CD4-positive, alpha-beta T cell (primary cell): ENCODE measurements at places on chromosomes 7 and 10.
A peak's percentile ranks its signal among the peaks of the same experiment; 100 is the strongest.

- no peak for DNase-seq
These were observed 161.8 kb upstream of the LAMB4 start for GRCh38 chr7:108291791-108292440.

GRCh38 chr10:49135575-49136313 lies 1.9 kb upstream of the FAM170B start:
- DNase-seq = no peak

- DNase-seq = no peak
These were observed 180.6 kb downstream of the CYP26A1 start for GRCh38 chr10:93254180-93254853.

GRCh38 chr7:121020249-121020988 lies 31.9 kb downstream of the CPED1 start:
- no peak for DNase-seq

- peak; percentile 20 for DNase-seq
These were observed 1.6 kb downstream of the BAMBI start for GRCh38 chr10:28678687-28679457.

DNA sequence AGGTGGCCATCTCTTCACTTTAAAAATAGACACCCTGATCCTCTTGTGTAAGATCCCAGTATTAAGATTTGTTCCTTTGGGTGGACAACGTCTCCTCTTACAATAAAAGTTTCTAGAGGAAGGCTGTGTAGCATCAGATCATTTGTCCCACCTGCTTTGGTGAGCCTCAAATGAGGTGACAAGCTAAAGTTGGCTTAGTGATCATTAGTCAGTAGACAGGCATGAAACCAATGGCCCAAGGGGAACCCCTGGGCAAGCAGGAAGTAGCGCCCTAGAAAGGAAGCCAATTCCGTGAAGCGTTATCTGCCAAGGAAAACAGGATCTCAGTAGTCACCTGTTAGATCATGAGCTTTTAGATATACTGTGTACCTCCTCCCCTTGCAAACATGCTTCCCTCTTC lies 66.8 kb downstream of the PCGF5 start:
- no peak for DNase-seq
